ENCODE measurements at places on chromosomes 7 and 10.

GRCh38 chr10:80421707-80422536 lies 13.6 kb downstream of the PRXL2A start:
- DNase-seq = no peak

DNA sequence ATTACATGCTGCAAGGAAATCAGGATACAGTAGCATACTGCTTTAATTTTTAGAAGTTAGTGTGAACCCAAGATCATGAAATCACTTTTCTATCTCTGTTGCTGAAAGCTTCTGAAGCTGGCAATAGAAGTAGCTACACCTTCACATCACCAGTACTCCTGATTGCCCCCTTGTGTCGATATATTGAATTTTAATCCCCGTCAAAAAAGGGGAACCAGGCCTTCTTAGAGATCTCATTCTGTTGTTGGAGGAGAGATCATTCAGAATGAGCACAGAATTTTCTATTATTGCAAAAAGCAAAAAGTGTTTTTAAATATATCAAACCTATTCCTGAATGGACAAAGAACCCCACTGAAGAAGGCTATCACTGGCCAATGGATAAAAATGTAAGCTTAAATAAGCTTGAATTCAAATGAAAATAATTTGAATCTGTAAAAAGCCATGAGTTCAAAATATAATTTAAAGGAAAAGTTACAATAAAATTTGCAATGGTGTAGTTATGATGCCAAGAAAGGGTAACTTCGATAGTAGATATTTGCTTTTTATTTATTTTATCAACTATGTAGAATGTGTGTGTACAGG lies 39.7 kb upstream of the TEX47 start:
- no peak for DNase-seq

- DNase-seq = no peak
Observed at GRCh38 chr7:22393913-22394729, 37.2 kb upstream of the RAPGEF5 start.

- no peak for DNase-seq
Observed at GRCh38 chr10:109740436-109740835, 182.9 kb downstream of the XPNPEP1 start.

DNA sequence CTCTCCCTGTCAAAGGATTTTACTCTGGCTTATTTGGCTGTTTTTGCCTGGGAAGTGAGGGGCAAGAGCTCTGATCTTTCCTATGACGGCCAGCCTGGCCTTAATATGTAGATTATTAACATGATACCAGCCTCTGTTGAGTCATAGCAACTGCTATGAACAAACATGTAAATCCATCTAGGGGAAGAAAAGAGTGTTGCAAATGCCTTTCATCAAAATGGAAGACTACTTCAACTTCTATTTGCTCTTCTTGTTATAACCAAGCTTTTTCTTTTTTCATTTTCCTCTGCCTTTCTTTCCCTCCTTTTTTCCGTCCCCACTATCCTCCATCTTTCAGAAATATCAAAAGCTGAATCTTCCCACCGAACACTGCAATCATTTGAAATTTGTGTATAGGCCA lies 46.6 kb downstream of the BTRC start:
- no peak for DNase-seq

- no peak for DNase-seq
Observed at GRCh38 chr7:64541438-64542359, 21.2 kb downstream of the ZNF680 start.

DNA sequence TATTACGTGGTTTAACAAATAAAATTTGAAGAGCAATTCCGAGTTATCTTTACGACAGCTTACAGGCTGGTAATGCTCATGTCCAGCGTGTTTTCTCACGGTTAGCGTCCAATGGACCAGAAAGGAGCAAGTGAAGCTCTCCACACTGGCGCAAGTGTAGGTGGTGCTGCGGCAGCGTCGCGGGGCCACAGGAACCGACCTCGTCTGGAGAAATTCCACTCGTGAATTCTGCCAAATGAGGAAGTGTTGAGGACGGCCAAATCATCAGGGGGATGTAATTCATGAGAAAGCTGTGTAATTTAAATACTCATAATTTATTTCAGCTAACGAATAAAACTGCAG lies 350 bp upstream of the ZNF37A start:
- no peak for DNase-seq

GRCh38 chr10:4663162-4663992 lies 162.6 kb upstream of the AKR1E2 start:
- peak; percentile 19 for DNase-seq

GRCh38 chr10:69208761-69209160 lies 11.4 kb upstream of the HKDC1 start:
- no peak for DNase-seq

DNA sequence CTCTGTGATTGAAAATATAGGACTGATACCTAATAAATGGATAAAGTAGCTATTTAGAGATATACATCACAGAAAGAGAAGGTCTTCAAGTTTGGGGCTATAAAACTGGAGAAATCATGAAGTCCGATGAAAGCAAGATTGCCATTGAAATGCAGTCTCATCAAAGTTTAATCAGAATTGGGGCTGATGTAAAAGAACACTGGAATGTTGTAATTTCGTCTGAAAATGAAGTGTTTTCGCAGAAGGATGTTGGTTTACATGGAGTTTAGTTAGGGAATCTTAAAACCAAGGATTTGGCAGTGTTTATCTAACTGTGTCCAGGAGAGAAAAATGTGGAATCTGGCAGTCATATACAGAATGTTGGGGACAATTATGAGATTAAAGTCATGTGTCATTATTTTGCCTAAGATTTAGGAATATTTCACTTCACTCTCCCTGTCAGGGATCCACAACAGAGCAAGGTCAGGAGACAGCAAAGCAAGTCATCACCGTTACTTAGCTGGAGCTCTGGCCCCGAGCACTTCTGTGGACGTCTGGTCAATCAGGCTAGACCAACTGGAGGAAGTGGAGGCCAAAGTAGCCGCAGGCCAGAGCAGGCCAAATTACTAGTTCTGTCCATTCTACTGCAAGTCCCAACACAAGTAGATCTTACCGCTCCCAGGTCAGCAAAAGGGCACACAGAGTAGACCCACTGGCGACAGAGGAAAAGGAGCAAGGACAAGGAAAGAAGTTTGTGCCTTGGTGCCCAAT lies 37.0 kb downstream of the EPDR1 start:
- no peak for DNase-seq

- no peak for DNase-seq
Observed at GRCh38 chr7:76372984-76373833, 14.4 kb upstream of the YWHAG start.

DNA sequence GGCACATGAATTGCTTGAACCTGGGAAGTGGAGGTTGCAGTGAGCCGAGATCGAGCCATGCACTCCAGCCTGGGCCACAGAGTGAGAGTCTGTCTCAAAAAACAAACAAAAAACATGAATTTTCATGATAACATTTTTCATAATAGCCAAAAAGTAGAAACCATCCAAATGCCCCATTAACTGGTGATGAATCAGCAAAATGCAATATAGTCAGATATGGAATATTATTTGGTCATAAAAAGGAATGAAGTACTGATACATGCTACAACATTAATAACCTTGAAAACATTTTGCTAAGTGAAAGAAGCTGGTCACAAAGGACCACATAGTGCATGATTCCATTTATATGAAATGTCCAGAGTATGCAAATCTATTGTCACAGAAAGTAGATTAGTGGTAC lies 24.5 kb upstream of the VCL start:
- DNase-seq = no peak

- DNase-seq = no peak
Observed at GRCh38 chr7:35513828-35514227, 181.1 kb downstream of the HERPUD2 start.

- no peak for DNase-seq
Observed at GRCh38 chr7:117048114-117048866, 95.0 kb downstream of the ST7 start.

Measured in T-helper 2 cell (primary cell).